ENCODE measurements at places on chromosomes 12 and 14.

DNA sequence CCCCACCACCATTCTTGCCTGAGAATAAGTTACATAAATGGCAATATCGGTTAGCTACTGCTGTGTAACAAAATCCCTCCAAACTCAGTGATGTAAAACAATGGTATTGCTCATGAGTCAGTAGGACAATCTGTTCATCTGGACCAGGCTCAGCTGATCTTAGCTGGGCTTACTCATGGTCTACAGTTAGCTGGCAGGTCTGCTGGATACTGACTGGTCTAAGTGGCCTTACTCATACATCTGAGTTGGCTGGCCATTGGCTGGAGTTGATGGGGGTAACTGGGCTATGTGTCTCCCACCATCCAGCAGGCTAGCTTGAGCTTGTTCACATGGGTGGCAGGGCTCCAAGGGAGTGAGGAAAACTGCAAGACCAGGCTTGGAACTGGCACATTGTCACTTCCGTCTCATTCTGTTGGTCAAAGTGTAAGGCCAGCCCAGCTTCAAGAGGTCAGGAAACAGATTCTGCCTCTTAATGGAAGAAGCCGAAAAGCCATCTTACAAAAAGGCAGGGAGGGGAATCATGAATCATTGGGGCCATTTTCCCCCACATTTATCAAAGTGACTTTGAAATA, 56.7 kb upstream of the CHGA start:
- no peak for DNase-seq

GRCh38 chr12:73307260-73307659, 1035.1 kb downstream of the TRHDE start:
- DNase-seq, result no peak

DNA sequence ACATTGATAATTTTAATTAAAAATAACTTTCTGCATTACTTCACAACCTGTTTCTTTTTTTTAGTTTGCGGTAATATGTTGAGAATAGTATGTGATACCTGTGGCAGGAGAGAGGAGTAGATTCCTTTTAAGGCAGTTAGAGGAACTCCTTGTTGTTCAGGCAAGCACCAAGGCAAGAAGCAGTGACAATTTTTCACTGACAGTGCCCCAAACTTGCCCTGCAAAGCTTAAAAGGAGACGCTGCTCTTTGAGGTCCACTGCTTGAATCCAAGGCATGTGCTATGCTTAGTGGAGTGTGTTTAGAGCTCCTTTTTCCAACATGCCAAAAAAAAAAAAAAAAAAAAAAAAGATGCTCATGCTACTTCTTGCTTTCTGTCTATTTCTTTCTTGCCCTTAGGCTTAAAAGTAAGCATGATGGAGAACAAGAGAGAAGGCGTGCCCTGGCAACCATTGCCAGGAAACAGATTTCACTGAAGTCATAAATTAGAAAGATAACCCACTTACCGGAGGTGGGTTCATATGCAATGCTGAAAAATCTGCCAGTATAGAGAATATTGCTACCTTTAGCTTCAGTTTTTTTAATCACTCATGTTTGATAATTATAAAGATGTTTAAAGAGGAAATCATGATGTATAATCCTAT, 58.3 kb upstream of the DYRK2 start:
- DNase-seq, result no peak

- DNase-seq, result peak; percentile 99
Observed at GRCh38 chr14:89416002-89416995, 734 bp downstream of the FOXN3 start.

DNA sequence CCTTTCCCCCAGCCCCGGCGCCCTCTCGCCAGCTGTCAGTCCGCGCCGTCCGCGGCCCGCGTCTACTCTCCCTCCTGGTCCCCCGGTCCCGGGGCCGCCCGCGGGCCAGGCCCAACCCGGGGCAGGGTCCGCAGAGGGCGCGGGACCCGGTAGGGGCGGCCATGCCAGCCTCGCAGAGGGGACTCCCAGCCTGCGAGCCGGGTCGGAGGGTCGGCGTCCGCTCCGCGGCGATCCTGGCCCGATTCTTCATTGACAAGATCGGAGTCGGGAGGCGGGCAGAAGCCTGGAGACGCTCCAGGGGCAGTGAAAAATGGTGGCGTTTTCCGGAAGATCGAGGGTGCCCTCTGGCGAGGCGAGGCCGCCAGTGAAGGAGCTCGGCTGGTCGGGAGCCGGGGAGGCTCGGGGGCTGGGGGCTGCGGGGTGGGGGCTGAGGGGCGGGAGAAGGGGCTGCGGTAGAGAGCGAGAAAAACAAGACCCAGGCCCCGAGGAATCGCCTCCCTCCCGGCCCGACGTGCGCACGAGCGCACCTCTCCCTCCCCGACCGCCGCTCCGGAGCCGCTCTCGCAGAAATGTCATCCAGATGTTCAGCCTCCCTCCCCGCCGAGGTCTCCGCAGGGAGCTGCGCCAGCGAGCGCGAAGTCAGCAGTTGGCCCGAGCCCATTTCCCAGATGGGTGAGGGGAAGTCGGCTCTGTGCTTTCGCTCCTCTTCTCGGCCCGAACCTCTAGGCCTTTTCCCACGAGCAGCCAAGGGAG, 647 bp upstream of the TGFB3 start:
- DNase-seq, result peak; percentile 60

DNA sequence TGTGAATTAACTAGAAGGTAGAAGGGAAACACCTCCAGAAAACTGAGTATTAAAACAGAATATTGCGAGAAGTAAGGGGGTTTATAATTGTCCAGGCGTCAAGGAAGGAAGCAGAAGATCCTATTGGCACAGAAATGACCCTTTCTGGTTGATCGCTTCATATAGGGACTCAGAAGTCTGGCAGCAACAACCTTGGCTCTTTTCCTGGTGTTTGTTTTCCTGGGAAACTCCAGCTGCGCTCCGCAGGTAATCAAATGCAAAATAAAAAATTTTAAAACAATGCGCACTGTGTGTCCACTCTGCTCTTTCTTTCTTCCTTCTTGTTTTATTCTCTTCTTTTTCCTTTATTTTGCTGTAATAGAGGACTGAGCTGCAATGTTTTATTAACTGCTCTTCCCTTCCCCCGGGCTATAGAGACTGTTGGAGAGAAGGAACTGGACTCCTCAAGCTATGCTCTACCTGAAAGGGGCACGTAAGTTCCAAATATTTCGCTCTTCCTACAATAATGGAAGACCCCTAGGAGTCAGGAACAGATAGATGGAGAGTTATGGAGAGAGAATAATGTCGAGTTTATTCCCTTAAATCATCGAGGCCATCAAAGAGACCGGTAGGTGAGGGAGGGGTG, 737 bp downstream of the SPX start:
- no peak for DNase-seq

GRCh38 chr14:103059556-103059955, 2.2 kb upstream of the CDC42BPB start:
- no peak for DNase-seq

GRCh38 chr14:100132903-100133510, 26.4 kb downstream of the DEGS2 start:
- no peak for DNase-seq

- no peak for DNase-seq
Observed at GRCh38 chr14:95891742-95892141, 15.1 kb downstream of the TUNAR start.

DNA sequence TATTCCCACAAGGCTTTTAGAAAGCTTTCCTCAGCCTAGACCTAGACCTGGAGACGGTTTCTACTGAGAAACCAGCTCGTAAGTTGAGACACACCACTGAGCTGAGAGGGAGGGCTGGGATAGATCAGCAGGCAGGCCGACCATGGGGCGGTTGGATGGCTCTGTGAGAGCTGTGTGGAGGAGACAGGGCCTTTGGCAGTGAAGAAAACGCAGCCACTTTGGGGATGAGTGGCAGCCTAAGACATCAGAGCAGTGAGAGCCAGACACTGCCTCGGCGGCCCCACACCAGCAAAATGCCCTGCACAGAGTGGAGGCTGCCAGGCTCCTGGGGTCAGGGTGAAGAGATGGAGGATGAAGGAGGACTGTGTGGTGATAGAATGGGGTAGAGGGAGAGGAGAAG, 46.0 kb downstream of the CACNA2D4 start:
- DNase-seq, result no peak

GRCh38 chr14:102579696-102580549, 12.5 kb upstream of the RCOR1 start:
- no peak for DNase-seq

GRCh38 chr14:64454671-64455070, 10.6 kb upstream of the AKAP5 start:
- no peak for DNase-seq

DNA sequence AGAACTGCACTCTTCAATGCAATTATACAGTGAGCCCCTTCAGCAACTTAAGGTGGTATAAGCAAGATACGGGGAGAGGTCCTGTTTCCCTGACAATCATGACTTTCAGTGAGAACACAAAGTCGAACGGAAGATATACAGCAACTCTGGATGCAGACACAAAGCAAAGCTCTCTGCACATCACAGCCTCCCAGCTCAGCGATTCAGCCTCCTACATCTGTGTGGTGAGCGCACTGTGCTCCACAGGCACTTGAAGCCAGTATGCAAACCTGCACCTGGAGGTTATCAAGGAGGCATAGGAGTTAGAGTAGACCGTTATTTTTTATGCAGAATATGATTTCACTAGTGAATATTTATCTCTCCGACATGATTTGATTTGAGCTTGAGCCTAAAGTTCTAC, 152.2 kb upstream of the OR4E1 start:
- no peak for DNase-seq

DNA sequence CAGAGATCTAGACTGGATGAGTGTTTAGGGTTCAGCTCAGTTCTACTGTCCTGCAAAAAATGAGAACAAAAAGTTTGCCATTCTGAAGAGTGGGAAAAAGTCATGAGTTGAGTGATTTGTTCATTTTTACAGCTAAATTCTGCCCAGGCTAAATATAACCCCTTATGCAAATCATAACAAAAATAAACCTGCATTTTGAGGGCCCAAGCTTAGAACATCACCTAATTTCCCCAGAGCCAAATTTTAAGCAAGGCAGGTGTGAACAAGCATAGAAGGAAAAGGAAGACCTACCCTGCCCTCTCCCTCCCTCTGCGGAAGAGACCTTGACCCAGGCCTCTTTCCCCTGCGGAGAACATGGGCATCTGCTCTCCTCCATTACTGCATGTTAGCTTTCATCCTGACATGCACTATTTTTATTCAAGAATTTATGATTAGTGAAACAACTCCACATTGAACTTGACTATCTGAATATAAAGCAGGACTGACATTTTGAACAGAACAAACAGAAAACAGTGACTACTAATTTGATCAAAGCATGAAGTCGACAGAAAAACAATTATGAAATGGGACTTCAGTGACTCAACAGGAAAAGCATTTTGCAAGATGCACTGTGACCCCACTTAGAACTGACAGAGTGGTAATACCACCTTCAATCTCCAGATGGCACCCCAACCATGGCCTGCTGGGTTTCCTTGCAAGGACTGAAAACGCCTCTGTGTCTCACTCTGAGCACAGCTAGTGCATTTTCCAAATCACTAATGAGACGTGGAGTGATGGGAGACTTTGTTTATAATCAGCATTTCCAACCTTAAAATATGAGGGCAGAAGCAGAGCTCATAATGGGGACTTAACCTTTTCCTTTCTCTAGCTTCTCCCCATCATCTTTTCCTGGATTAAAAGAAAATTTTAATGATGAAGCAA, 30.9 kb upstream of the SELPLG start:
- DNase-seq, result peak; percentile 76

DNA sequence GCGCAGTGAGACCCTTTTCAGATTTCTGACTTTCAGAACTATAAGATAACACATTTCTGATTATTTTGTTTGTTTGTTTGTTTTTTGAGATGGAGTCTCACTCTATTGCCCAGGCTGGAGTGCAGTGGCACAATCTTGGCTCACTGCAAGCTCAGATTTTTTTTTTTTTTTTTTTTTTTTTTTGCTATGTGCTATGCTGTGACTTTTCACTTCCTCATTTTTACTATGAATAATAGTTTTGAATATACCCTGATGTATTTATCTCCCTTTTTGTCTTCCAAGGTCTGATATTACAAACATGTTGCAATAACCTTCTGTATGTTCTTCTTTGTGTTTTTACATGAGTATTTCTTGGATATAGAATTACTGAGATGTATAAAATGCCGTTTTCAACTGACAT, 658.7 kb upstream of the SEL1L start:
- no peak for DNase-seq

- DNase-seq, result no peak
Observed at GRCh38 chr14:58904776-58905175, 267.0 kb downstream of the DACT1 start.

DNA sequence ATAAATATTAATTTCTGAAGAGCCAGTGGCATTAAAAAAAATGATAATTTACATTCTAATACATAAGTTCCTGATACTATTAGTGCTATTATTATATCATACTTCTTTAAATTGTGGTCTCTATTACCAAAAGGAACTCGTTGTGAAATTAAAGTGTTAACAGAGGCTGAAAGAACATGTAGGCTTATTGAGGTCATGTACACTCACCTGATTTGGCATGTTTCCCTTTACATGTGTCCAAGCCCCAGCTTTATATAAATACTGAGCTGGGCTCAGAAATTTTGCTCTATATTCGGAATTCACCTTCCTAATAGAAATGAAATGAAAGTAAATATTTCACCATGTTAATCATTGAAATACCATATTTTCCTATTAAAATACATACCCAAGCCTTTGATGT, 11.0 kb downstream of the MDM1 start:
- no peak for DNase-seq

DNA sequence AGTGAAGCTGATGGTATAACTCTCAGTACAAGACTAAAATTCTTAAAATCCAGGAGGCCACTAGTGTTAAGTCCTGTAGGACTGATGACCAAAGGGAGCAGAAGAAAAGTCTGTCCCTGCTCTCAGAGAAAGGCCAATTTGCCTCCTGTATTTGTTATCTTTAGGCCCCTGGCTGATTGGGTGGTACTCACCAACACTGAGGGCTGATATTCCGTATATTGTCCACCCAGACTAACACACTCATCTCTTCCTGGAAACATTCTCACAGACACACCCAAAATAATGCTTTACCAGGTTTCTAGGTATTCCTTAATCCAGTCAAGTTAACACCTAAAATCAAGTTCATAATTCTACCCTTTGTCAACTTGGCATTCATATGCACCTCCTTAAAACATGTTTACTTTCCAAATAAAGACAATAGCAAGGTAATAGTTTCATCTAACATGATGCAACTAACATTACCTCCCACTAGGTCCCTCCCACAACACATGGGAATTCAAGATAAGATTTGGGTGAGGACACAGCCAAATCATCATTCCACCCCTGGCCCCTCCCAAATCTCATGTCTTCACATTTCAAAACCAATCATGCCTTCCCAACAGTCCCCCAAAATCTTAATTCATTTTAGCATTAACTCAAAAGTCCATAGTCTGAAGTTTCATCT, 84.3 kb downstream of the EGLN3 start:
- no peak for DNase-seq
